ENCODE measurements at places on chromosomes 1 and 21.

DNA sequence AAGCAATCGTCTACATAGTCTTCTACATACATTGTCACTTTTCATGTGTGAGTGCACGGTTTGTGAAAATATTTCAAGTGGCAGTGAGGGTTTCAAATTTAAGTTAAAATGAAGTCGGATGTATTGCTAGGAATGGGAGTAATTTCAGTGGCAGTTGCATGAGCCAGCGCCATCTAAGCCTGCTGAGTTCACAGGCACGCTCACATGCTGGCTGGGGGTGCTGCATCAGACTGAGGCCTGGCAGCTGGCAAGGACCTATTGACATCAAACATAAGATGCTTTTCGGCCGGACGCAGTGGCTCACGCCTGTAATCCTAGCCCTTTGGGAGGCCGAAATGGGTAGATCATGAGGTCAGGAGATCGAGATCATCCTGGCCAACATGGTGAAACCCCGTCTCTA lies 80.7 kb downstream of the UBE4B start:
- no peak for DNase-seq

GRCh38 chr1:113247782-113248181 lies 142.5 kb upstream of the MAGI3 start:
- DNase-seq, result no peak

GRCh38 chr1:43587594-43587993 lies 56.9 kb downstream of the PTPRF start:
- DNase-seq, result no peak

GRCh38 chr1:113041569-113042284 lies 31.3 kb upstream of the LRIG2 start:
- DNase-seq, result peak; percentile 3

DNA sequence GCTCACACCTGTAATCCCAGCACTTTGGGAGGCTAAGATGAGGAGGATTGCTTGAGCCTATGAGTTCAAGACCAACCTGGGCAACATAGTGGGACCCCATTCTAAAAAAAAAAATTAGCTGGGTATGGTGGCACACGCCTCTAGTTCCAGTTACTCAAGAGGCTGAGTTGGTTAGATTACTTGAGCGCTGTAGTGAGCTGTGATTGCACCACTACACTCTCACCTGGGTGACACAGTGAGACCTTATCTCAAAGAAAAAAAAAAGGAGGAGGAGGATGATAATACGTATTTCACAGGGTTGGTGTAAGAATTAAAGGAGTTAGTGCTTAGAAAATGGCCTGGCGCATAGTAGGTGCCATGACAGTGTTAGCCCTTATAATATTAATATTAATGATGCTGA lies 144.1 kb downstream of the PLXNA2 start:
- no peak for DNase-seq

GRCh38 chr1:216044538-216044937 lies 378.7 kb downstream of the USH2A start:
- DNase-seq, result no peak

DNA sequence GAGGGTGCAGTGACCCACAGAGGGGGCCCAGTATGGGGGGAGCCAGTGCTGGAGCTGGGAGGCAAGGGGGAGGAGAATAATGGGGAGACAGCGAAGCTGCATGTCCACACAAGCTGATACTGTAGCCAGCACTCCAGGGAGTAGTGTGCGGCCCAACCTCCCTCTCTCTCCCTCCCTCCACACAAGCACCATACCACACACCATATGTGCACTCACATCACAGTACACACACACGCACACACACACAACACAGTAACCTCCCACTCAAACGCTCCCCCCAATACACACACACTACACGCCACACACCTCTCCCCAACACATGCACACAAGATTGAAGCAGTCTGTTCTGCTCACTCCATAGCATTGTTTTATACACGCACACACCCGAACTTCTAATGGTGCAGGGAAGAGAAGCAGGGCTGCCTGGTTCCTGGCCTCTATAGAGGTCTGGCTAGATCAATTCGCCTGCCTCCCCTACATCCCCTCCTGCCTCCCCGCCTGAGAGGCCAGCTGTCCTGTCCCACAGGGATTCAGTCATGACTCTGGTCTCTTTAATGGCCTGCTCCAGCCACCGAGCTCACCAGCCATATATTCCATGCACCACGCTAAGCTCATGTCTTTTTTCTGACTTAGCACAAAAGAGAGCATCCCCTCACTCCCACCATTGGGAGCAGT lies 3.8 kb downstream of the NCDN start:
- no peak for DNase-seq

DNA sequence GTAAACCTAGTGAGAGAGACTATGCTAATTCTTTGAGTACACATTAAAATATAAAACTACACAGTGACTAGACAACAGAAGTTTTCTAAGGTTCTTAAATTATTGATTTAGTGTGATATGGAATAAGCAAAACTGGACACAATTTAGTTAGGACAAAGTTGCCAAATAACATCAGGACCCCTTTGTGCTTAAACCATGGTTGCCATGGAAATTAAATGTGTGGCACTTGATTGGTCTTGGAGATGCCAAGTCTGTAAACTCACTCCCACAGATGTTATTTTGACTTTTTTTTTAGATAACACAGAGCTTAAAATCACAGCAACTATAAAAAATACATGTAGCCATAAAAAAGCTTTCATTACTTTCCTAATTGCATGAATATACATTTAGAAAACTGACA lies 234.6 kb downstream of the BRINP3 start:
- DNase-seq, result no peak

DNA sequence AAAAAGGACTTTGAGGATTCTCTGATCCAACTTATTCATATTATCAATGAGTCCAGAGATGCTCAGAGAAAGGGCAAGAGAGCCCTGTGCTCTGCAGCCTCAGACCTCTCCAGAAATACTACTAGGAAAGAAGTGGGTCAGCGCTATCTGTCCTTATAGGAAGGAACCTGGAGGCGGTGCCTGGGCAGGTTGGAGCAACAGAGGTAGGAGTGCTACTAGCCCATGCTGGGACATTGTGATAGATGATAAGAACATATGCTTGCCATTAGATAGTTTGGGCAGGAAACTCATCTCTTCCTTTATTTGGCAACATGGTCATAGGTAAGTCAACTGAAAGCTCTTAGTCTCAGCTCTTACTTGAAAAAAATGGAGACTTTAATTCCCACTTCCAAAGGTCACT lies 133.7 kb upstream of the COA6 start:
- no peak for DNase-seq

DNA sequence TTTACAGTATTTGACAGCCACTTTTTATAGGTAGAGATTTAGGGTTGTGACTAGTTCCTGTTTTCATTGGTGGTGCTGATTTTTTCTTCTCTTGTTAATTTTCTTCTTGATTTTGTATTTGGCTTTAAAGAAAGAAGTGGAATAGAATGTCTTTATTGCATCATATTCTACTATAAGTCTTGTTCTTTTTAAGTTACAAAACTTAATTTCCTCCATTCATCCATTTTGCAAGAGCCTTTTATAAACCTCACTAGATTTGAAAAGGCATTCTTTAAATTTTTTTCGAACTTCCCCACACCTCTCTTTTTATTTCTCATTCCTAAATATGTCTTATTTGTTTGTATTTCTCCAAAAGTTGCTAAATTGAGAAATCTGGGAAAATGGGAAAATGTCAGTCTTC lies 1368.6 kb upstream of the ADGRL4 start:
- DNase-seq, result no peak

- DNase-seq, result no peak
Observed at GRCh38 chr1:1115136-1115785, 628 bp downstream of the C1orf159 start.

DNA sequence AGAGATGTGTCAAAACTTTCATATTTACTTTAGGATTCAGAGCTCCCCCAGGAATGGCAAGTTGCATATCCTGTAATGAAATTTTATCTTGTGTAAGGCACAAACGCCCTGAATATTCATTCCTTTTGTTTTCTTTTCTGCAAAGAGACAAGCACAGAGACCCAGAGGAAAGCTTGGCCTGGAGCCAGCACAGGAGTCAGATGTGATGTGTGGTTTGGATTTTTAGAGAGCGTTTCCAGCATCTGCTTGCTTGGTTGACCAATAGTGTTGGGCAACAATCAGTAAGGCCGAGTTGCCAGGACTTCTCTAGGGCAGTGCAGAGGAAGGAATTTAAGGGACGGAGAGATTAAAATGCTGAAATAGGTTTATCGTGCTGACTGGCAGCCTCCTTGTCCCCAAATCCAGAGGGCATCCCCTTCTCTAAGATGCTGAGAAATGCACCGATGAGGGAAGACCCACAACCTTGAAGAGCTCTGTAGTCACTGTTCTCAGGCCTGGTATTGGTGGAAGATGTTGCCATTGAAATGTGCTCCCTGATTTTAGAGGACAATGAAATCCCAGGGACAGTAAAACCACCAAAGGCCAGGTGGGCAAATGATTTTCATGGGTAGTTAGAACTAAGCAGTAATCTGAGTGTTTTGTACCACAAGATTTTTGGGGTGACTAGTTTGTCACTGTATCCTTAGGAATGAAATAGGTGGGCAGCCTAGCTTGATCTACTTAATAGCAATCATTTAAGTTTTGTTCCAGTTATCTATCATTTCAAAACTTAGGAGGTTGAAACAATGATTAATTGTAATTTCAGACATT lies 37.9 kb upstream of the RHOU start:
- DNase-seq, result no peak

GRCh38 chr1:71339238-71339637 lies 258.4 kb upstream of the ZRANB2 start:
- DNase-seq, result no peak

DNA sequence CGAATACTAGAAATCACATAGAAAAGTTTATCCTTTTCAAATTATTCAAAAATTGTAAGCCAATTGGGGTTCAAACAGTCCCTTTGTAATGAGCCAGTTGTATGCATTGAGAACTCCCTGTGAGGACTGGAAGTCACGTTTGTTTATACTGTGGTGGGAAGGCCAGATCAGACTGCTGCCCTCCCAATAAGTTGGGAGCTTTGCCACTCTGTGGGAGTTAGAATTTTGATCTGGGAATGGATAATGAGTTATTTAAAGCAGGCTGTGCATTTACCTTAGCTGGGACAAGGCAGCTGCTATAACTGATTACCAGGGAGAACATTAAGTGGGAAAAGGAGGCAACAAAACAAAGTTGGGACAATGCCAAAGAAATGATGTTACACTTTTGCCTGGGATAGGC lies 178.8 kb downstream of the SDCCAG8 start:
- DNase-seq, result no peak

- DNase-seq, result no peak
Observed at GRCh38 chr1:155057788-155058211, 5.7 kb upstream of the EFNA4 start.

DNA sequence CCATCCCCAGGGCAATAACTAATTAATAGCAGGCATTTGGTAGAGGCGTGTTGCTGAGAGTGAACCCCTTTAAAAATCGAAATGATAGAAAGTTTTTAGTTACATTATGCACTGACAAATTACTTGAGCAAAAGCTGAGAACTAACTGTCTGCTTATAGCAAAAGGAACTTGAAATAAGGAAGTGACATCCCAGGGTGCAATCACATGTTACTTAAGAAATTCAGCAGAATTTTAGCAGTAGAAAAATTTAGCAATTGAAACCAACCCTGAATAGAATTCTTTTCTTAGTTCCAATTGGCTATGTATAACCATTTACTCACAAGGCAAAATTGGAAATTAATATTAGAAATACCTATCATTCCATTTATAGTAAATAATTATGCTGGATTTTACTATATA lies 139.5 kb upstream of the SAMSN1 start:
- DNase-seq, result no peak

DNA sequence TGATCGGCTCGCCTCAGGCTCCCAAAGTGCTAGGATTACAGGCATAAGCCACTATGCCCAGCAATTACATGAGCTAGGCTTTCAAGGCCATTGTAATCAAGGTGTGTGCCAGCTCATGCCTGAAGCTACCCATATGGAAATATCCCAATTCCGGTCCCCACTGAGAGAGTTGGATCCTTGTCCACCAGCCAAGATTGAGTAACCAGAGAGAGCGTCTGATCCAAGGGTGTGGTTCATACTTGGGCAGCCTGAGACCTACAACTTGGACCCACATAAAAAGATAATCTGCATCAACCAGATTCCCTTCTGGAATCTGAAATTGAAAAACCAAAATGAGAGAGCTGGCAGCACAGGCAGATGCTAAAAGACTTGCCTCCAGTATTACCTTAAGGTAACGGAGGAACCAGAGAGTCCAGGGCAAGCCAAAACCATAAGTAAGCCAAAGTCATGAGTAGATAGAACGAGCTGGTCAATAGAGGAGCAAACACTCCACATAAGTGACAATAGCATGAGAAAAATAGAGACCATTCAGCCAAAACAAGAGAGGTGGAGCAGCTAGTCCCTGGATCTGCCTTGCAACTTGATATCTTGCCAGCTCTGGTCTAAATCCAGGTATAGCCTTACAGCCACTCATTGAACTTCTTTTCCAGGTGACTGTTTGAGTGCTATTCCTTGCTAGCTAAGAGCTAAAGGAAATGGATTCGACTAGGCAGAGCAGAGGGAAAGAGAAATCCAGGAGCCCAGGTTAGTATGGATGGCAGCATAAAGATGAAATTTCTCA lies 63.8 kb upstream of the ATP1A1 start:
- DNase-seq, result no peak

- no peak for DNase-seq
Observed at GRCh38 chr1:185474440-185475149, 157.6 kb upstream of the IVNS1ABP start.

DNA sequence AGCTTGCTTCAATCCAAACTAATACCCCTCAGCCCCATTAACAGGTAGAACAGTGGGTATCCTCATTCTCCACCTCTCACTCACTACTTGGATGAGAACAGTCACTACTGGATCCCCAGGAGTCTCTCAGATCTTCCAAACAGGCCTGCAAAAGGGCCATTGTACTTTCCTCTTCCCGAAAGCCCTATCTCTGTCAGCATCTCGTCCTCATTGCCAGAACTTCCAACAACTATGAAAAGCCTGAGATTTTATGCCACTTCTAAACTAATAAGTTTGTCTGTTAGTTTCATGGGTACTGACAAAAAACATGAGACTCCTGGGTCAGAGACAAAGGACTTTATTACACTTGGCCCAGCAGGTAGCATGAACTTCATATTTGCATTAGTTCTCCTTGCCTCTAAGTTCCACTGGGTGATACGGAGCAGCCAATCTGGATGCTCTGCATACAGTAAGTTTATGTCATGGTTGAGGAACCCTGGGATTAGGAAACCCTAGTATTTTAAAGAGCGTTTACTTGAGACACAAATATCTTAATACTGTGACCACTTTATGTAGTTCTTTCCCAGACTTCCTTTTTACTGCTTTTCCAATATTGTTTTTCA lies 38.1 kb downstream of the VANGL2 start:
- DNase-seq, result no peak

Data from brain pericyte (primary cell).